ENCODE measurements at places on chromosomes 5 and 9.

- DNase-seq: no peak
Measured at GRCh38 chr5:42021923-42022322, 96.8 kb downstream of the FBXO4 start.

DNA sequence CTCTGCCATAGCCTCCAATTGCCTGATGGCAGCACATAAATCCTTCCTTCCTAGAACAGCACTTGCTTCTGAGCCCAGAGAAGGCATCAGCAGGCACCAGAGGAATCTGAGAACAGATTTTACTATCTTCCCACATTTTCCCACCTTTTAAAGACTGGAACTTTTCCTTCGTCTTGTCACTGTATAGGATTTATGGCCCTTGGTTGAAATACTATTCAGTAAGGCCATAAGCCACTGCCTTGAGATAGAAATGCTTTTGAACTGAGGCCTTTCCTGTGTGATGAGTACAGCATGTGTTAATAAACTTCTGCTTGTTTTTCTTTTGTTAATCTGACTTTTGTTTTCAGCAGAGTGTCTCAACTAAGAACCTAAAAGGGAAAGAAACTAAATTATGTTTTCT lies 84.3 kb downstream of the MRPS27 start:
- DNase-seq: no peak

GRCh38 chr5:110653231-110653970 lies 73.1 kb downstream of the TMEM232 start:
- no peak for DNase-seq

GRCh38 chr5:172542651-172543131 lies 88.4 kb upstream of the SH3PXD2B start:
- no peak for DNase-seq

DNA sequence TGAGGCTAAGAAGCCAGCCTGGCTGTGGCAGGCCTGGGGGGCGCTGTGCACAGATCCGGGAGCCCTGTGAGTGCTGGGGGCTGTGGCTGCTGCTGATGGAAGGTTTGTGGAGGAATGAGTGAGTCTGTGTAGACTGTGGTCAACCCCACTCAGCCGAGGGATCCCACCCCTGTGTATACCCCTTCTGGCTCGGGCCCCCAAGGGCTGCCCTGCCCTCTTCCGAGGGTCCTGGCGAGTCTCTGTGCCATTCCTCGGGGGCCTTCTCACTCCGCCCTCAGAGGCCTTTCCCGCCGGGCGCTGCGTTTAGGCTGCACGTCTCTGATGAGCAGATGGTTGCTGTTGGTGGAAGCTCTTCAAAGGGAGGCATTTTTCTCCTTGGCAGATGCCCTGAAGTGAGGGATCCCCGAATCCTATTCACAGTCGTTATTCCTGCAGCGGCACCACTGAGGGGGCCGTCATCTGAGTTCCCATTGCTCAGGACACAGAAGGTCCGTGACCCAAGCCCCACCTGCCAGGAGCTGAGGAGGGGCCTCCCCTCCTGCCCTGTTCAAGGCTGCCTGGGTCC lies 94.1 kb downstream of the RXRA start:
- no peak for DNase-seq

GRCh38 chr5:606061-606460 lies 6.1 kb upstream of the CEP72 start:
- DNase-seq: no peak

DNA sequence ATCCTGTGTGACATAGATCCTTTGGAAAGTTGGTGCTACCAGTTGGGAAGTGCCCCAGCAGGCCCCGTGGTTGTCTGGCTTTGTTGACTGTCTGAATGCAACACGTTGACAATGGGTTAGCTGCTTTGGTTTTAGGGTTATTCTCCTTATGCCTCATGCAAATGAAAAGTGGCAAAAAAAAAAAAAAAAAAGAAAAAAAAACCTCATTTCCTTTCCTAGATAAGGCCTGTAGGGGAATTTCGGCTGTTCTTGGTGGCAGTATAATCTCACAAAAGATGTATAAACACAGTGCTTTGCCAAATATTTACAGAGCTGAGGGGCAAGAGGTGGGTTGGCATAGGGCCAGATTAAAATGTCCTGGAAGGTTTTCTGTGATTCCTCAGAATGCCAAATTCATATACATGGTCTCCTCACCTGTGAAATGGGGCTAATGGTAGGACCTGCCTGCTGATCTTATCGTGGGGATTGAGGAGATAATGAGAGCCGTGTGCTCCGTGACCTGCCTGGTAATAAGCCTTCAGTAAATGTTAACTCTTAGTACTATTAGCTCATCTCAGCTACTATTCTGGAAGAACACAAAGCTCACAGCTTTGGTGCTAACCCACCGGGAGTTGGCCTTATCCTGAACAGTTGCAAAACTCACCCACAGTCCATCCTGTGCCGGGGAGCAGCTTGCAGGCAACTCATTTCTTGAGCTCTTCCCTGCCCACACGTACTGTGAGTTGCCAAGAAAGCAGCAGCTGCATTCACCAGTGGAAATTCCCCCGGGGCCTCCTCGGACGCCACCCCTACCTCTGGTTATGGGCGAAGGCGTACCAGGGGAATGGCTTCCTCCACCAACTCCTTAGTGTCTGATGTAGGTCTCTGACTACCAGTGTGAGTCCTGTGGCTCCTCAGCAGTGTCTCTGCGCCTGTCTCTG lies 220.3 kb downstream of the NR3C1 start:
- DNase-seq: peak; percentile 71

DNA sequence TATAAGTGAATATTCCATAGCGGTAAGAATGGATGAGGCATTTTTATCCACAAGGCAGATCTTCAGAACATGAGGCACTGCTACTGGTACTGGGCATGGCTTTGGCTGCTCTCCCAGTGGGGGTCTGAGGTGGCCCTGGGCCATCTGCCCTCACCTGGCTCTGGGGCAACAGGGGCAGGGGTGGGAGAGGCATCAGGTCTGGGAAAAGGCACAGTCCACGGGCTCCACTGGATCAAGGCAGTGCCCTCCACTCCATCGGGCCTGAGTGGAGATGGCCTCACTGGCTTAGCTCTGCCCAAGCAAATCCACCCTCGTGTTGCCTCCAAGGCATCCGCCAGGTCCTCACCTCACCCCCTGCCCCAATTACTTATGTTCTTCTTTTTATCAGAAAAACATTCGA lies 10.9 kb upstream of the NKD2 start:
- DNase-seq: no peak

DNA sequence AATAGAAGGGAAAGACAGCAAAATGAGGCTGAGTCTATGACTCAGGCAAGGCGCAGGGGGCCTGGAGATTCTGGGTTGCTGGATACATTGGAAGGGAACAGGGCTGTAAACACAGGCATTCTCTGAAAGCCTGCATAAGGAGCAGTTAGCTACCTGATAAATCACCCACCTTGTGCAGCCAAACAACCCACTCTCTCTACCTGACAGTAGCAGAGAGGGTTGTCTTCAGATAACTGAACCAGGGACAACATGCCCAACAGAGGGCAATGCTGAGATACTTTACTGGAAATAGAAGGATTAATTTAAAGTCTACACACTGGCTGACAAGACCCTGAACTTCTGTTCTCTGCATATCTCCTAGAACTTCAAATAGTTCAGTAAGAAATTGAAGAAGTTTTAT lies 161.6 kb downstream of the KCTD16 start:
- no peak for DNase-seq

GRCh38 chr9:34927061-34927460 lies 31.0 kb upstream of the PHF24 start:
- no peak for DNase-seq

DNA sequence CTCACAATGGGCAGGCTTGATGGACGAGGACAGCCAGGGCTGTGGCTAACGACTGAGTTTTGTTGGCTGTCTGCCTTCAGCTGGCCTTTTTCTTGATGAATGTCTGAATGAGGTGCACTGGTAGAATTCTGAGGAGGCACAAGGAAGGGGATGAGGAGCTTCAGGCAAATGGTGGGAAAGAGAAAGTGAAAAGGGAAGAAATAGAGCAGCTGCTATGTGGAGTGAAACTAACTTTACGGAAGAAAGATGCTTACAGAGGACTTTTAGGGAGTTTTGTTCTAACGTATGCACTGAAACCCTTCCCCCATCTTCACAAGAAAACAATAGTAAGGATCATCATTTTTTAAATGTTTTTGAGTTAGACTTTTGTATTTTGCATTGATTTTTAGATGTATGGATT lies 45.3 kb downstream of the OR2K2 start:
- DNase-seq: peak; percentile 82

DNA sequence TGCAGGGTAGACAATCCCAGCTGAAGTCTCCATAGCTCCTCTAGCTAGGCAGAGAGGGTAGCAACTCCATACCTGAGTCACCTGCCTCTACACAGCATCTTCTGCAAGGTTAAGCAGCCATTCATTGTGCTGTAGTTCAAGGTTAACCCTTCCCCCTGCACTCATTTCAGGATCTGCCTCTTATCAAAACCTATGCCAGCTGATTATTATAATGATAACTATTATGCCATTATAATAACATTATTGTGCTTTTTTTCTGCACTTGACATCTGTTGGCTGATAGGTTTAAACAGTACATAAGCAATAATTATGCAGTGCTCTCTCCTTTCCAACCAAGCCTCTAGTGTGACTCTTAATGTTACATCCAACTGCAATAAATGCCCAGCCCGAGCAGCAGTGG lies 17.3 kb downstream of the SIL1 start:
- DNase-seq: no peak

DNA sequence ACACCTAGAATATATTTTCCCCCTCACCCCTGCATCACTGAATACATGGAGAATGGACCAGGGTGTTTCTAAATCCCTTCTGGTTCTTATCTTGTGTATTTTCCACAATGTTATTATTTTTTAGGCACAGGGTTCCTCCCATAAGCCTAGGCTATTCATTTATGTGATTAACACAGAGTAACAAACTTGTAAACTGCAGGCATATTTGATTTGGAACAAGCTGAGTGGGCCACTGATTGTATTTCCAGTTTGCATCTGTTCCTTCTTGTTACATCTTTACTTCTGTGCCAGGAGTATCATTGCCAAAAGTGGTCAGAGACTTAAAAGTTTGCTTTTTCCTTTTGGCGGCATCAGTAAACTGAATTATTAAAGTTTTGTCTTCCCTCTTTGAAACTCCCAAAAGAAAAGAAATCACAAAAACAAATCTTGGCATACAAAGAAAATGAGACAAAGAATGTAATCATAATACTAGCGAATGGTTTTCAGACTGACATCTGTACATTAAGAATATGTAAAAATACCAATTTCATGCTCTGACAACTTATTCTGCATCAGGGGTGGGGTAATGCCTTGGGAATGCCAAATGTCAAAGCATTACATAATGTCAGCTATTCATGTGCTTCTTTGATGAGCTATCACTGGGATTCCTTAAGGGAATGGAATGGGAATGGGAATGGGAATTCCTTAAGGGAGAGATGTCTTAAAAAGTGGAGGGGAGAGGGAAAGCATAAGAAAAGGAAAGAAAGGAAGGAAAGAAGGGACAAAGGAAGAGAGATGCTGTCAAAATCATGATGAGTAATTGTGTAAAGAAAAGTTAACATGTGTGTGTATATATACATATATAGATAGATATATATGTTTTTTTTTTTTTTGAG lies 22.2 kb upstream of the PAX5 start:
- DNase-seq: no peak

DNA sequence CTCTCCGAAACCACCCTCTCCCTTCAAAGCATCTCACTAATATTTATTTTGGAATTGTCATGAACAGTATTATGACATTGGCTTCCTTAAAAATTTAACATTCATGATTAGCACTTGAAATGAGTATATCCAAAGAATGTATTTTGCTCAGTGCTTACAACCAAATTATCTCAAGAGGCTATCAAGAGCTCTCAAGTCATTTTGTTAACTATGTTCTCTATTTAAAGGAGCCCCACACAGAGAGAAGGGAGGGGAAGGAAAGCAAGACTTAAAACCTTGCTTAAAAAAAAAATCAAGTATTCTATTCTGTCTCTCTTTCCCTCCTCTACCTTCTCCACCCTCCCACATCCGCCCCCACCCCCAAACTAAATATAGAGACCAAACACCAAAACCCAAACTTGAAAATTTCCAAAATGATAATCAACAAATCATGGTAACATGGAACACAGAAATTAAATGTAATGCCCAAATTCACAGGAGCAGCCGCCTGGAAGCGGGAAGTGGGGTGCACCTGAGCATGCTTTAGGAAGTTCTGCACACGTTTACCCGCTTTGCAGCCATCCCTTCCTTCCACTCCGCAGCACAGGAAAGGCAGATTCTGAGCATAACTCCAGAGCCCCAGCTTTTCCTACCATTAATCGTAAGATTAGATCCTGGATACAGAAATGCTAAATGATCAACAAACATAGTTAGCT lies 66.9 kb downstream of the EBF1 start:
- no peak for DNase-seq

DNA sequence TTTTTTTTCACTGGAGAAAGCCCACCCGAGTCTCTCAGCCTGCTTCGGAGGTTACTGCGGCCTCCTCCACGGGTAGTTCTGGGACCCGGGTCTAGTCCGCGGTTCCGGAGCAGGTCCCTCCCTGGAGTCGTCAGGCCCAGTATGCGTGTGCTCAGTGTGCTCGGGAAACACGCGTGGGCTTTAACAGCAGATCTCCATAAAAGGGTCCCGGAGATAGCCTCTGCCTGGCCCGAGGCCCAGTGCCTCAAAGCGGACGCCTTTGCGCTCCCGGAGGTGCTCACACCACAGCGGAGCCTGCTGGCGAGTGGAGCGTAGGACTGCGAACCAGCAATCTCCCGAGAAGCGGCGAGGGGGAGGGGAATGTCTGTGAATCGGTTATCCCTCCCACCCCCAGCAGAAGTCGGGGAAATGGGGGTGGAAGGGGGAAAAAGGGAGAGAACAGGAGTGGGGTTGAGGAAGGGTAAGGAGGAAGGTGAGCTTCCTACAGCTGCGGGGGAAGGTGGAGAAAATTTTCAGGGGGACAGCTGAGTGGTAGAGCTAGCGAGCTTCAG lies 28.7 kb downstream of the CDKN2A start:
- peak; percentile 42 for DNase-seq

GRCh38 chr9:127163409-127163808 lies 41.0 kb upstream of the ANGPTL2 start:
- peak; percentile 84 for DNase-seq

GRCh38 chr5:131649161-131649560 lies 14.1 kb upstream of the RAPGEF6 start:
- DNase-seq: no peak

DNA sequence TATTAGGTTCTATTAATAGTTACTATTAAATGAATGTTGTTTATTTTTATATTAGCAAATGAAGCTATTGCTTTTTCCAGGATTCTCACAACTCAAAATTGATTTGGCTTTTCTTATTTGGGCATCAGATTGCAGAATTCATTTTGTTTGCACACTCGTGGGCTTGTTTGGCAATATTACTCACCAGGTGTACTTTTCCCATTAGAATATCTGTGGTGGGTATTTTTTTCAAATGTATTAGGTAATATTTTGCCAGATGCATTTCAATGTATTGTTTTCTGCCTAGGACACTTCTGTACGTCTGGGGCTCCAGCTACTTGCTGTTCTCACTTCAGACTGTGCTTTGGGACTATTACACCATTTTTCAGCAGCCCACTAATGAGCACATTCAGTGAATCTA lies 108.0 kb upstream of the GHR start:
- DNase-seq: no peak

All from MV-4-11 (cell line).